ENCODE measurements at places on chromosomes 1 and 21.

- no peak for DNase-seq
Observed at GRCh38 chr1:186531561-186532165, 70.7 kb upstream of the PDC start.

GRCh38 chr1:118981436-118981835, 6.7 kb downstream of the TBX15 start:
- no peak for DNase-seq

DNA sequence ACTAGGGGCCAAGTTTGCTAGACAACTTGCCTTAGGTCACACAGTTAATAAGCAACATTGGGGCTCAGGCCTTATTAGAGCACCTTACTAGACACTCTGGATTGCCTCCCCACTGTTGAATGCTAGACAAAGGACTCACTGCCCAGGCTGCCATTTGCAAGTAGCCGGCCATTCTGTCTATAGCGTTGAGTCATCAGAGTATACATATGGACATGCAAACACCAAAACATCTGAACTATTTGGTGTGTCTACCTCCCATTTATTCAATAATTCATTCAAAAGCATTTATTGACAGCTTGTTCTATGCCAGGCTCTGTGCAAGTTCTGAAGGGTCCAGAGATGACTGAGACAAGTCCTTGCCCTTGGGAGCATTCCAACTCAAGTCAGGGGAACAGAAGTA, 181.4 kb upstream of the DPT start:
- DNase-seq = no peak

GRCh38 chr1:211647711-211648121, 27.7 kb downstream of the NEK2 start:
- no peak for DNase-seq

DNA sequence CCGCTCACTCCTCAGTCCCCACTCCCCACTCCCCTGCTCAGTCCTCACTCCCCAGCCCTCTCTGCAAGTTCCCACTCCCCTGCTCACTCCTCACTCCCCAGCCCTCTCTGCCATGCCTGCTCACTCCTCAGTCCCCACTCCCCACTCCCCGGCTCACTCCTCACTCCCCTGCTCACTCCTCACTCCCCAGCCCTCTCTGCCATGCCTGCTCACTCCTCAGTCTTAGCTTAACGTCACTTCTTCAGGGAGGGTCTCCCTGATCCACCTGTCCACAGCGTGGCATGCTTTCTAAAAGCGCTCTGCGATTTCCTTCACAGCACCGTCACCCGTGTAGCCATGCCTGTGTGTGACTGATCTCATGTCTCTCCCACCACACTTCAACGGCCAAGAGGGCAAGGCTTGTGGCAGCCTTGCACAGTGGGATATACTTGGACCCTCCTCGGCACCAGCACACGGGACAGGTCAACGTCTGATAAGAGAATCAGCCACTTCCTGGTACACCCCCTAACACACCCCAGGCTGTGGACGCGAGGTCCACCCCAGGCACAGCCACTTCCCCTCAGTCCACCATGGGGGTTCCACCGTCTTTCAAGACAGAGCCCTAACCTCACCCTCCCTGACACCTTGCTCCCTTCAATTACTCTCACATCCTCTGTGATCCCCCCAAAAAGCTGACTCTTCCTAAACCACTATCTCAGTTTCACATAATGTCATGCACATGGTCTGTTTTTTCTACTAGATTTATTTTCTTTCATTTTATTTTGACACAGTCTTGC, 14.0 kb downstream of the PRDM15 start:
- DNase-seq = no peak

GRCh38 chr1:39106801-39107327, 80.7 kb downstream of the NDUFS5 start:
- DNase-seq = no peak

GRCh38 chr1:156766298-156767100, 836 bp upstream of the PRCC start:
- no peak for DNase-seq

- DNase-seq = no peak
Observed at GRCh38 chr1:112517231-112517630, 8.5 kb downstream of the WNT2B start.

- no peak for DNase-seq
Observed at GRCh38 chr1:61058483-61059245, 23.7 kb upstream of the NFIA start.

DNA sequence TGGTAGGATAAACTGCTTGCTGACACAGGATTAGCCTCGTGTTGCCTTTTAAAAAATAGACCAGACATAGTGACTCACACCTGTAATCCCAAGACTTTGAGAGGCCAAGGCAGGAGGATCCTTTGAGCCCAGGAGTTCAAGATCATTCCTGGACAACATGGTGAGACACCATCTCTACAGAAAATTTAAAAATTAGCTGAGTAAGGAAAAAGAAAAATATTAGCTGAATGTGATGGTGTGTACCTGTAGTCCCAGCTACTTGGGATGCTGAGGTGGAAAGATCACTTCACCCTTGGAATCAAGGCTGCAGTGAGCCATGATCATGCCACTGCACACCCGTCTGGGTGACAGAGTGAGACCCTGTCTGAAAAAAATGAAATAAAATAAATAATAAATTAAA, 82.0 kb downstream of the ETS2 start:
- DNase-seq = no peak

DNA sequence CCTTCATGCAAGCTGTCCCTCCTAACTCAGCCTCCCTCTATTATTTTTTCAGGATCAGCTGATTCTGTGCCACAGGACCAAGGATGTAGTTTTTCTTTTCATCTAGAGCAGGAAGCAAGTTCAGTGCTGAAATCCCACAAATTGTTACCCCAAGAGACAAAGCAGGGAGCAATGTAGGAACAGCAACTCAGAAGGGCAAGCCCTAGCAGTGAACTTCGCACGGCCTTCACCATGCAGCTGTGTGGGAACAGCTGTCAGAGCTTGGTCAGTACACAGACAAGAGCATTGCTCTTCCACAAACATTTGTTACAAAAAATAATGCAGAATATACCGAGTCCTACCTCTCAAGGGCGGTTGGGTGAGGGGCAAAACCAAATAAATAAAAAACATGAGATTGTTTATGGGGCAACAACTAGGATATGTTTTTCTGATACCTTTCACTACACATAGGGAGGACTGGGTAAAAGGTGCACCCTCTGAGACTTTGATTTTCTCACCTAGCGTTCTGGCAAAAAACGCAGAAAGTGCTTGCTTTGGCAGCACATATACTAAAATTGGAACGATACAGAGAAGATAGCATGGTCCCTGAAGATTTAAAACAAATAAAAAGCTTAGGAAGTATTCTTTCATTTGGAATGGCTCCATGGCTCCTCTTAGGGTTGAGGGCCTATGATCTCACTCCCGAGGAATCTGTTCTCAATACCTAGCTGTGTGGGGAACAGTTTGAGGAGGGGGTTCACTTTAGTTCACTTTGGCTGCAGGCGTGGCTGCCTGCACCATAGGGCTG, 37.1 kb upstream of the ANGPTL7 start:
- DNase-seq = no peak

- no peak for DNase-seq
Observed at GRCh38 chr1:29256394-29256793, 20.1 kb downstream of the PTPRU start.
